ENCODE measurements at places on chromosomes 16 and 17.

DNA sequence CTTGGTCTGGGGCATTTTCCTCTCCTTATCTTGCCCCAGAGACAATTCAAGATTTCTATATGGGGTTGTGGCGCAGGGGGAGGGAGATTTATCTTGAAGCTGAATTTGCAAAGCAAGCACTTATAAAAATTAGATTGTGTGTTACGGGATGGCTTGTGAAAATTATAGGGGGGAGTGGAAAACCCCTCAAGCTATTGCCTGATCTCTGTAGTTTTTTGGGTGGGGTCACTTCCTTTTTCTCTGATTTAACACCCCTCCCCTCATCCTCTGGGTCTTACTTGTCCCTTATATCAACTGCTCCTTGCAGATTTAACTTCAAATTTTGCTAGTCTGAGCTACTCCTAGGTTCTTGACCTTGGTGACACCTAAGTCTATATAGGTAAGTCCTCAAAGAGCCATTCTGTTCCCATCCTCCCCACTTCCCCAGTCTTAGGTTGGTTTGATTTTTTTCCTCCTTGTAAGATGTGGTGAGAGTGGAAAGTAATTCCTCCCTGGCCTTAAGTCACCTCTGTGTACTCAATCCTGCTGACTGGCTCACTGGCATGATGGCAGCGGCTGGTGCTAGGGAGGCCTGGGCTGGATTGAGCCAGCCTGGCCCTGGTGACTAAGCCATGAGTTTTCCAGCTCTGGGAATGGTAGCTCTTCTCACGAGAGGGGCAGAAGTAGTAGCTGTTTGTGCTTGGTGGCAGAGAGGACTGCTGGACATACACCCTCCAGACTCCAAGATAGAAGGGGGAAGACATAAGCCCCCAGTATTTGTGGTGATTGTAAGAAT lies 2.3 kb downstream of the ARL4D start:
- H3K4me3 ChIP-seq = peak overlapping the region; percentile 55
- peaks cover 5% of the 10 kb centered on the region for H3K27me3 ChIP-seq
- no peaks in the 10 kb centered on the region for H3K36me3 ChIP-seq
- no peak overlapping the region for H3K27ac ChIP-seq
- peak; percentile 54 for DNase-seq
- peaks cover 28% of the 10 kb centered on the region for H3K4me1 ChIP-seq

- H3K4me1 ChIP-seq = no peaks in the 10 kb centered on the region
- no peak overlapping the region for H3K27ac ChIP-seq
- no peak for DNase-seq
- no peak overlapping the region for H3K4me3 ChIP-seq
Observed at GRCh38 chr16:83994087-83994486, 26.0 kb downstream of the NECAB2 start.

DNA sequence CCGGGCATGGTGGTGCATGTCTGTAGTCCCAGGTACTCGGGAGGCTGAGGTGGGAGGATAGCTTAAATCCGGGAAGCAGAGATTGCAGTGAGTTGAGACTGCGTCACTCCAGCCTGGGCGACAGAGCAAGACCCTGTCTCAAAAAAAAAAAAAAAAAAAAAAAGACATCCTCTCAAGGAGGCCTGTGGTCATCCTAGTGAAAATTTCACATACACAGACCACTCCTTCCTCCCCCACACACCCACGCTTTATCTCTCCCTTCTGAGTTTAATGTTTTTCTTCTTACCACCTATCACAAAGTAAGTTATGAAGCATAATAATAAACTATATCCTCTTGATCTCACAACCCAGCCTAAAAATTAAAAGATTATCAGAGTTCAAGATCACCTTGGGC lies 1.3 kb upstream of the NOL11 start:
- H3K4me1 ChIP-seq = peaks cover 14% of the 10 kb centered on the region
- DNase-seq = no peak
- H3K4me3 ChIP-seq = no peak overlapping the region
- peaks cover 4% of the 10 kb centered on the region for H3K27me3 ChIP-seq

DNA sequence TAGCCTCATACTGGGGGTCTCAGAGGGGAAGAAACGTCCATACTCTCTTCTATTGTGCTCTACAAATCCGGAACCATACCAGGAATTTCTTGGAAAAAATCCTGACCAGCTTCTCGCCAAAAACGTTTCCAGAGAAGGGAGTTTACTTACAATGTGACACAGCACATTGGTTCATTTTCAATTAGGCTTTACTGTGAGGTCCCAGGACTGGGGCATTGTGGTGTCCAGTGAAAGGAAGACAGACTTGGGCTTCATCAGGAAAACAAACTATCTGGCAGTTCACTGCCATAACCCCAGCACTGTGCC lies 14.7 kb downstream of the MPP2 start:
- H3K4me1 ChIP-seq = no peaks in the 10 kb centered on the region
- H3K27ac ChIP-seq = no peak overlapping the region
- H3K27me3 ChIP-seq = peaks cover 24% of the 10 kb centered on the region
- H3K36me3 ChIP-seq = no peaks in the 10 kb centered on the region
- no peak overlapping the region for H3K4me3 ChIP-seq

GRCh38 chr16:51048544-51048943 lies 102.5 kb downstream of the SALL1 start:
- H3K4me1 ChIP-seq = peaks cover 5% of the 10 kb centered on the region
- DNase-seq = no peak
- no peak overlapping the region for H3K4me3 ChIP-seq
- peaks cover 2% of the 10 kb centered on the region for H3K27me3 ChIP-seq

DNA sequence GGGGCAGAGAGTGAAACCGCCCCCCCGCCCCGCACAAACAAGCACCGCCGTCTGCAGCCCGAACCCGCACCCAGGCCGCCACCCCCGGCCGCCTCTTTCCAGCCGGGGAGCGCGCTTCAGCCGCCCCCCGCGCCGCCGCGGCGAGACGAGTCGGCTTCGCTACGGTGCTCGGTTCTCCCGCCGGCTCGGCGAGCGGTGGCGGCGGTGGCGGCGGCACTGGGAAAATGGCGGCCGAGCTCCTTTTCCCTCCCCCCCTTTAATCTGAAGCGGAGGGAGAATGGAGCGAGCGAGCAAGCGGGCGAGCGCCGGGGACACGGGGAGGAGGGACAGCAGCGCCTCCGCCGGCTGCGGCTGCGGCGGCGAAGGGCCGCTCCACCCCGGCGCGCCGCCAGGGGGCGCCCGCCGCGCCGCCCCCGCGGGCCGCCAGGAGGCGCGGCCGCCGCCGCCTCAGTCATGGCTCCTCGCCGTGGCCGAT lies at the start of gene KANSL1:
Gene KANSL1 (minus strand): TSS at position 279 of the 475 bp plus-strand sequence. CDS start 21,286 bp downstream, outside the sequence.
- peak within 1 kb of the TSS; percentile 99 for H3K27ac ChIP-seq
- peaks cover 56% of the 10 kb centered on the region for H3K4me1 ChIP-seq
- DNase-seq = peak; percentile 97

GRCh38 chr17:881778-882177 lies 97.8 kb downstream of the NXN start:
- peaks cover 6% of the 10 kb centered on the region for H3K4me1 ChIP-seq
- DNase-seq = no peak
- H3K4me3 ChIP-seq = no peak overlapping the region
- H3K27ac ChIP-seq = peak overlapping the region; percentile 20
- no peaks in the 10 kb centered on the region for H3K36me3 ChIP-seq

GRCh38 chr17:77887464-77888241 lies 70.8 kb upstream of the TNRC6C start:
- H3K4me3 ChIP-seq = peak overlapping the region; percentile 80
- H3K27ac ChIP-seq = peak overlapping the region; percentile 63
- H3K4me1 ChIP-seq = peaks cover 48% of the 10 kb centered on the region
- H3K36me3 ChIP-seq = no peaks in the 10 kb centered on the region
- H3K27me3 ChIP-seq = peaks cover 50% of the 10 kb centered on the region

DNA sequence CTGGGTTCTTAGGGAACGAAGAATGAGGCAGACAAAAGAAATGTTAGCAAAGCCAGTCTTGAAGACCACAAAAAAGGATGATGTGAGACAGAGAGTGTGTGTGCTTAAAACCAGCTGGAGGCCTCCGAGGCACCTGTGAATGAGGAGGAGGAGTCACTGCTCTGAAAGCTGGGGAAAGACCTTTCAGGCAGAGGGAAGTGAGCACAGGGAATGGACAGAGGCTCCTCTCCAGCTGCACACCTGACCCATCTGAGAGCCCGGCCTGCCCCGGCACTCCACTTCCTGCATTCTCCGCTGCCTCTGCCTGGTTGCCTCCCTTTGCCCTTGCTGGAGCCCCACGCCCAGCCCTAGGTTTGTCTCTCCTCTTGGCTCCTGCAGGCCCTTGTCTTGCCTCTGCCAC lies 55.2 kb upstream of the SREBF1 start:
- H3K36me3 ChIP-seq = peaks cover 11% of the 10 kb centered on the region
- peaks cover 4% of the 10 kb centered on the region for H3K4me1 ChIP-seq
- H3K27ac ChIP-seq = no peak overlapping the region

GRCh38 chr17:718075-718474 lies 3.4 kb upstream of the VPS53 start:
- DNase-seq = no peak
- H3K36me3 ChIP-seq = peaks cover 4% of the 10 kb centered on the region
- peaks cover 13% of the 10 kb centered on the region for H3K4me1 ChIP-seq
- H3K4me3 ChIP-seq = no peak overlapping the region
- peaks cover 2% of the 10 kb centered on the region for H3K27me3 ChIP-seq

DNA sequence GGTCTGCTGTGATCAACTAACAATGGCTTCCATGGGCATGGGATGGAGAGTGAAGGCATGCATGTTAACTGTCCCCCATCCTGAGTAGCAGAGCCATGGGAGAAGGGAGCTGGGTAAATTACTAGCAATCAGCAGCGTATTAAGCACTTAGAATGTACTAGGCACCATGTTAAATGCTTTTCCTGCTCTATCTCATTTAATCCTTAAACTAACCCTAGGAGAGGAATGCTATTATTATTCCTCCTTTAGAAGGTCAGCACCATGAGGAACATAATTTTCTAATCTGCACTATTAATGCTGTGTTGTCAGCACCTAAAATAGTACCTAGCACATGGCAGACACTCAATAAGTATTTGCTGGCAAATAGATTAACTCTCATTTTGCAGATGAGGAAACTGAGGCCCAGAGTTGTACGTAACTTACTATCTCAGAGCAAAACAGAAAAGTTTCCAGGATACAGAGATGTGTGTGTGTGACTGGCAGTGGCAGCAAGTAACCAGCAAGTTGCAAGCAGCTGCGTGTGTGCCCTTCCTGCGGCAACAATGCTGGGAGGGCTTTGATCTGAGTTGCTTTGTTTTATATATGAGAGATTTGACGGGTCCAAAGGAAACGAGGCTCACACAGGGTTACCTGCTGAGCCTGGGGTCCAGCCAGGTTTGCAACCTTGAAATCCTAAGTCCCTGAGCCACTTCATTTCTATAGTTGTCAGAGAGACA lies 6.5 kb upstream of the KLHL36 start:
- H3K36me3 ChIP-seq = no peaks in the 10 kb centered on the region
- H3K4me3 ChIP-seq = peak overlapping the region; percentile 76
- peaks cover 19% of the 10 kb centered on the region for H3K27me3 ChIP-seq
- DNase-seq = no peak
